Brain pericyte (primary cell): ENCODE measurements at places on chromosomes 11 and 22.

GRCh38 chr11:43021466-43021865 lies 290.3 kb upstream of the API5 start:
- no peak for DNase-seq

GRCh38 chr22:22576244-22576988 lies 17.4 kb upstream of the PRAME start:
- no peak for DNase-seq

GRCh38 chr11:79485694-79486093 lies 44.9 kb upstream of the TENM4 start:
- DNase-seq, result no peak

DNA sequence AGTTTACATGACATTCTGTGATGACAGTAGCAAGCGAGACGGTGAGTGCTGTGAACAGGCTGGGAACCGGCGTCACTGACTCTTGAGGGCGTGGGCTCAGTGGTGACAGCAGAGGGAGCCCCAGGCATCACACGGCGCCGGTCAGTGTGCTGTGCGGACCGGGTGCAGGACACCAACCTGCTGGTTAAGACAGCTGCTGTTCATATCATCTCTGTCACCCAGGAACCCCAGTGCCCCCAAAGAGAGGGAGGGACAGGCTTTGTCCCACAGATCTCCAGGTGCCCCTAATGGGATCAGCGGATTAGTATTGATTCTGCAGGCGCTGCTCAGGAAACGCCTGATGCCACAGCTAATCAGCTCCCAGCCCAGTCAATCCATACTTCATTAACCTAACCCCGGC lies 18.4 kb downstream of the B3GAT1 start:
- DNase-seq, result no peak

DNA sequence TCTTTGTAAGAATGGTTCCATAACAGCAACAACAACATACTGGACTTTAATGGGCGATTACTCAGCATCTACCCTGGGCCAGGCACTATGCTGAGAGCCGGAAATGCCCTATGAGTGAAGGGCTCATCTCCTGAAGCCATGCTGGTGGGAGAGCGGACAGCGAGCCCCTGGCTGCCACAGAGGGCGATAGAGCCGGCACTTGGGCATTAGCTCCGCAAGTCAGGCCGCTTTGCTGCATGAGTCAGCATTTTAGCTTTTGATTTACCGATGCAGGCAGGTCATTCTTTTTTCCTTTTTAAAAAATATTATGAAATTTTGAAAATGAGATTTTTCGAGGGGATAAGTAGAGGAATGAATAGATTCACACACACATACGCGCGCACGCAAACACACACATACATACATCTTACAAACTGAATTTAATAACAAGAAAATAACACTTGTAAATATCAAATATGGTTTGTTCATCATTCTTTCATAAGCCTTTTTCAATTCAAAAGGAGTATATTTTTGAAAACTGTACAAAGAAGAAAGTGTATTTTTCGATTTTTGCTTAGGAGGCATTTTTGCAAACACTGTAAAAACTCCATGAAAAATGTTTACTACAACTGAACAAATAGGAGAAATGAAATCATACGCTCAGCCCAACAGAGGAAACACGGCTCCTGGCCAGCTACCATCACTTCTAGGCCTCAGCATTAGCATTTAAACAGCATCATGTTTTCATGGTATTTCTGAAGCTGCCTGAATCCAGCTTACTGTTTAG lies 667.3 kb downstream of the OPCML start:
- no peak for DNase-seq

DNA sequence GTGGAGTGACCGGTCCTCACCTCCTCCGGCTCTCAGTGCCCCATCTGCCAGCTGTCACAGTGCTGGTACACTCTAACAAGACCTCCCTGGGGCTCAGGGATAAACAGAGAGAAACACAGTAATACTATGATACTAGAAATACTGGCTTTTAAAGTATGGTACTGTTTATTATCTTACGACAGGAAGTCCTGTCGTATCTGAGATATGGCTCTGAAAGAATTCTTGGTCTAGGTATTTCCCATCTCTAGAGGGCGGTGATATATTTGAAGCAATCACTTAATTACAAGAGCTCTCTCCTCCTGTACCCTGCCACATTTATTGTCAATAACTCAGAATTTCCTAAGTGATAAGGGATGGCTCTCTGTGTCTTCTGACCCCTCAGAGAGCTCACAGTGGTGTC lies 119.1 kb downstream of the RRM1 start:
- no peak for DNase-seq

- no peak for DNase-seq
Measured at GRCh38 chr11:104898685-104899013, 389 bp upstream of the CASP12 start.

- DNase-seq, result no peak
Measured at GRCh38 chr11:2368178-2368850, 8.8 kb upstream of the CD81 start.

DNA sequence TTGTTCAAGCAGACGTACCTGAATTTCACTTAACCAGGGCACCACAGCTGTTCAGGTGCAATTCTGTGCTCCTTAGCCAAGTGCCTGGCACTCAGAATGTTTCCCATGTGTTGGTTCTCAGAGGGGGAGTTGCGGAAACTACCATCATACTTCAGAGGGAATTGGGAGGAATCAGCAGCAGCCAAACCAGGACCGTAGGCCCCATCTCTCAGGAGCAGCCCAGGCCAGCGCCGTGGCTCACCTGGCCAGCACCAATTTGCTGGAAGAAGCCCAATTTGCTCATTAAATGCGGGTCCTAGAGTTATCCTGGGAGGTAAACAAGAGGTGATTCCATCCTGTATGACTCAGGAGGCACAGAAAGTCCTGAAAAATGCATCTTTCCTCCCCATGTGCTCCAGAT lies 435.4 kb downstream of the BRD1 start:
- DNase-seq, result no peak

DNA sequence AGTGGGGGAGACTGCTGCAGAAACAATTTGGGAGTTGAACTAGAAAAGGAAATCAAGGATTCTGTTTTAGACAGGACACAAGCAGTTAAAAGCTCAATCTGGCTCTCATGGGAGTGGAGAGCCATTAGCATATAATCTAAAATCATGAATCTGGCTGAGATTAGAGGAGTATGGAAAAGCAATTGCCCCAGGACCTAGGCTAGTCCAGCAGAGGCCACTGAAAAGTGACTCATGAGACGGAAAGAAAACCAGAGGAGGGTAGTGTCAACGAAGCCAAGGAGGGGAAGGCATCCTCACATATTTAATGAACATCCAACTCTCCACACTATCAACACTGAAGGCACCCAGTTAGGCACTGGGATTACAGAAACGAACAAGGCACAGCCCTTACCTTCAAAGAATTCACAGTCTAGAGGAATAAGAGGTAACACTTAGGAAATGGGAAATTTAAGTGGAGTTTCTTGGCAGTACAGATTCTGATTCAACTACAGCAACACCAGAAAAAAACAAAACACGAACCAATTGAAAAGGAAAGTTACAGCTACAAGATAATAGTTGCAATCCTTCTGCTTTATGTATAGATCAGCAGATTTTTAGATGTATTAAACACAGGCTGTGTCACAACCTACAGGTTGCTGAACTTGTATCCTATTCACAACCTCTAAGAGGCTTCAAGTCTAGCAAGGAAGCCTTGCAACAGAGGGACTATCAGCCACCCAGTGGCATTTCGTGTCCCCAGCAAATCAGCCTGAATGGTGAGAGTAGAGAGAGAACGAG lies 43.7 kb upstream of the CHST1 start:
- no peak for DNase-seq

DNA sequence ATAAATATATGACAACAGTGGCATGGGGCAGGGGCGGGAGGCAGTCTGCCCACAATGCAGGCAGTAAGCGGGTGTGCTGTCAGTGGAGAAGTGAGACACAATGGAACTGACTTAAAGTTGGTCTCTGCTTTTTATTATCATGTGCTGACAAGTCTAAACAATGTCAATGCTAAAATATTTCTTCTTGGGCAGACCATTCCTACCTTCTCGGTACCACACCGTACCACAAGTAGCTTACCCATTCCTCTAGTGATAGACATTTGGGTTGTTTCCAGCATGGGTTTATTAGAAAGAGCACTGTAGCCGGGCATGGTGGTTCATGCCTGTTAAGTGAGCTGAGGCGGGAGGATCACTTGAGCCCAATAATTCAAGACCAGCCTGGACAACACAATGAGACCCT lies 2.6 kb upstream of the CHADL start:
- DNase-seq, result no peak

- no peak for DNase-seq
Measured at GRCh38 chr11:1112351-1113191, 37.9 kb downstream of the MUC2 start.

DNA sequence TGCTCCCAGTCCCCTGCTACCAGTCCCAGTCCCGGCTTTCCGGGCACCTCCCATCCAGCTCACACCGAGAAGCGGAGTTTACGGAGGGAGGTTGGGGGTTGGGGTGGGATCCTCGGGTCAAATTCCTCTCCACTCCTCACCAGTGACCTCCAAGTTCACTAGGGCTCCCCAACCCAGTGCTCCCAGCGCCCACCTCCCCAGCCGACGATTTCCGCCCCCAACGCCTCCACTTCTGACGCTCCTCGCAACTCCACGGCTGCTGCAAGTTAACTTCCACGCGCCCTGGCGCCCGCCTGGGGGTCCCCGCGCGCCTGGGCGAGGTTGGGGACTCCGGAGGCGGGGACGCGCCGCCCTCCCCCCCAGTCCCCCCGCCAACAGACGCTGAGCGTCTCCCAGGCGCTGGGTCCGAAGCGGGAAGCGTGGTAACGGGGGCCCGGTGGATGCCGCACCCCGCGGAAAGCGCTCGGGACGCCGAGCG lies 526 bp downstream of the TPST2 start:
- DNase-seq, result no peak

DNA sequence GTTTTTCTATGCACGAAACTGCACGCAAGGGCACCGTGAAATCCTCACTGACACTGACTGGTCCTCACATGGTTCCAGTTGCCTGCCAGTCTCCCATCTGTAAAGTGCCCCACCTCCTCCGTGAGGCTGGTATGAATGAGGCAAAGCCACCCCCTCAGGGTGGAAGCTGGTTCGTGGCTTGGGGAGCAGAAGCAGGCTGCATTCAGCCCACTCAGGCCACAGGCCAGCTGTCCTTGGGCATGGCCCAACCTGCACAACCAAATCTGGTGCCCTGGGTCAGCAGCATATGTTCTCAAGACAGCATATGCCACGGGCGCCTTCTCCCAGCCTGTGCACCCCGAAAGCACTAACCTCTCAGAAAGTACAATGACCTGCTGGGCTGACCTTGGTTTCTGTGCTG lies 29.3 kb downstream of the SERPINH1 start:
- DNase-seq, result no peak

DNA sequence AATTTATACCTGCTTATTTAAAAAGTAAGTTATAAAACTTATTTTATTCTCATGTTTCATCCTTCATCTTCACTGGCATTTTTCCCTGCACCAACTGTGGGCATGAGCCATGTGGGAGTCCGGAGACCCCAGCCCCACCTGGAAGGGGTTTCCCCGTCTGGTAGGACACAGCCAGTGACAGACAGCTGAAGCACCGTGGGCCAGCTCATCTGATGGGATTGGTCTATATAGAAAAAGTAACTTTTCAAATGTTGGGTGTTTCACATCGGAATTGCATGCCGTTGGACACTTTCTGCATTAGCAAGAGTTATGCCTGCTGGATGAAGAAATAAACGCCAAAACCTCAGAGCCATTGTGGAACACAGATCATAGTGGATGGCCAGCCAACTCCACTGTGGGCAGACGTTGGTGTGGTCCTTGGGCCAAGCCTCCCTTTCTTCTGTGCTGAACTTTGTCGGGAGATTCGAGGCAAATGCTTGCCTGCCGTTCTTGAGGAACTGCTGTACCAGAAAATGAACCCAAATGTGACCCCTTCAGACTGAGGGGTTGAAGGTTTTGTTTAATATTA lies 1329.3 kb downstream of the TBC1D22A start:
- no peak for DNase-seq

DNA sequence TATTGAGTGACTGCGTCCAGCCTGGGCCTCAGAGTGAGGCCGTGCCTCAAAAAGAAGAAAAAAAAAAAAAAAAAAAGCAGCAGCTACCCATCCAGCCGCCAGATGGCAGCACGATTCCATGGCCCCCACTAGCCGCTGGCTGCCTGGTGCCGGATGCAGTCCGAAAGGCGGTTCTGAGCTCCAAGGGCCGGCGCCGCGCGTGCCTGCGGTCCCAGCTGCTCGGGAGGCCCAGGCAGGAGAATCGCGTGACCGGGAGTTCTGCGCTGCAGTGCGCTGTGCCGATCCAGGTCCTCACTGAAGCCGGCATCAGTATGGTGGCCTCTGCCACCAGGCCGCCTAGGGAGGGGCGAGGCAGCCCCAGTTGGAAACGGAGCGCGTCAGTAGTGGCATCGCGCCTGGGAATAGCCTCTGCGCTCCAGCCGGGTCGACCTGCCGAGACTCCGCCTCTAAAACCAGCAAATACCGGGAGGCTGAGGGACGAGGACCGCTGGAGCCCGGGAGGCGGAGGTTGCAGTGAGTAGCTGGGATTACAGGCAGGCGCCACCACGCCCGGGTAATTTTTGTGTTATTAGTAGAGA lies 19.3 kb downstream of the SCARF2 start:
- DNase-seq, result no peak

- no peak for DNase-seq
Measured at GRCh38 chr11:63887386-63887999, 29.5 kb downstream of the RCOR2 start.

DNA sequence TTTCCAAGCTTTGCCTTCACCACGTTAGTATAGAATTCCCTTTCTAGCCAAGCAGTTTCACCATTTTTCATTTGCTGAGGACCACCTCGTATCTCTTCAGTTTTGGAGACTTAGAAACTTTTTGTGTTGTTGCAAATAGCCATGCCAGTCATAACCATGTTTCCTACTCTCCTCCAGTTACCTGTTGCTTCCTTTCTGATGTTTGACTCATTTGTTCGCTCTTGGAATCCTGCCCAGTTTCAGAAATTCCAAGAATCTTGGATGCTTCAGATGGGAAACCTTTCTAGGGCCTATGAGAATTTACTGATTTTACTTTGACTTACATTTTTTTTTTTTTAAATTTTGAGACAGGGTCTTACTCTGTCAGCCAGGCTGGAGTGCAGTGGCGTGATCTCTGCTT lies 65.4 kb downstream of the PPP6R3 start:
- DNase-seq, result no peak

DNA sequence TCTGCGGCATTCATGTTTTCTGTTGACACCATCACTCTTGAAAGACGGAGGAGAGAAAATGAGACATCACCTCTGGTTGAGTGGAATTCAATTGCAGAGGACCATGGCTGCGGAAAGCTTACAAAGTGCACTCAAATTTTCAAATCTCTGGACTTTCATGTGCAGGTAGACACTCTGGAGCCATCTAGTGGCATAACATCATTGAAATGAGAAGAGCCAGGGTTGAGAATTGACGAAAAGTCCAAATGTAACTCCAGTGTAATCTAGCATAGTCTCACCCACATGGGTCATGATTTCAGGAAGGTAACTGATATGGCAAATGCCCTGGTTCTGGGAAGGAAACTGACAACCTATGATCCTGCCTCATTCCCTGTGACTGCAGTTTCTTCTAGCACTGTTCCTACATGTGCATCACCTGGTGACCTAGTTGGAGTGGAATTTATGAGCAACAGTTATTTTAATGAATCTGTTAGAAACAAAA lies 687.8 kb downstream of the KCNA4 start:
- no peak for DNase-seq
